Kidney (tissue), 22 donors: ENCODE measurements at places on chromosomes 6 and 20. TPM values are rescaled to one million over a fixed set of nuclear protein-coding genes. Genes with fewer than 3 reads are reported as not detected.

The ZNF334 gene
- 8.2 TPM for total RNA-seq

The HUS1B gene
- 1.2 TPM for total RNA-seq

The PRDM13 gene
- total RNA-seq: not detected

- no peaks in the 10 kb centered on the region for H3K4me1 ChIP-seq
- H3K27ac ChIP-seq: no peak overlapping the region
Measured at GRCh38 chr6:4280707-4281106, 145.3 kb upstream of the ECI2 start.

The PSORS1C1 gene
- total RNA-seq: 3.6 TPM
